ENCODE measurements at places on chromosomes 4 and X. TPM values are rescaled to one million over a fixed set of nuclear protein-coding genes. Genes with fewer than 3 reads are reported as not detected.
A peak's percentile ranks its signal among the peaks of the same experiment; 100 is the strongest.

GRCh38 chrX:150229481-150229880 lies 133.6 kb upstream of the MAMLD1 start:
- no peak for DNase-seq

The NIPAL1 gene
- total RNA-seq: 3.0 TPM

The VCX gene
- total RNA-seq: not detected

DNA sequence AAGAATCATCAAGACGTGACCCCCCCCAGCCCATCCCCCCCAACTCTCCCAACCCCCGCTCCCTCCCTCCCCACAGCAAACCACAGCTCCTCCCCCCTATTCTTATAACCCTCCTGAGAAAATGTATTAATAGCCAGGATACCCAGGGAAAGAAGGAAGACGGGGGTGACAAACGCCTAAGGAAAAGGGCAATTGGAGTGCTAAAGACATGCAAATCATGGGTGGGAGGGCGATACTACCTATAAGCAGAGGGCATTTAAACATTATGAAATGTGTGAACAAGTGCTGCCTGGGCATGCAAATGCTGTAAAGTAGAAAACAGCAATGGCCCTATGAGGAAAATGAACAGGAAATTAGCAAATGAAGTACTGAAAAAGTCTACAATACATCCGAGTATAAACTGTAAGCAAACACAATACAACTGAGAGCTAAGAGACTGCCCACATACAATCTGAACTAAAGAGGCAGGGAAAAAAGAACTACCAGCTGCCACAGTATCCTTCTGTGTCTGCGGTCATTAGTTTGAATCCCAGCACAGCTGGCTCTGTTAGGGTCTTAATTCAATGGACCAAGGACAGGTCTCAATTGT lies 2.4 kb downstream of the CXXC4 start:
- no peak for DNase-seq

The TEX13B gene
- not detected for total RNA-seq

The ZNF827 gene
- total RNA-seq: 4.1 TPM

DNA sequence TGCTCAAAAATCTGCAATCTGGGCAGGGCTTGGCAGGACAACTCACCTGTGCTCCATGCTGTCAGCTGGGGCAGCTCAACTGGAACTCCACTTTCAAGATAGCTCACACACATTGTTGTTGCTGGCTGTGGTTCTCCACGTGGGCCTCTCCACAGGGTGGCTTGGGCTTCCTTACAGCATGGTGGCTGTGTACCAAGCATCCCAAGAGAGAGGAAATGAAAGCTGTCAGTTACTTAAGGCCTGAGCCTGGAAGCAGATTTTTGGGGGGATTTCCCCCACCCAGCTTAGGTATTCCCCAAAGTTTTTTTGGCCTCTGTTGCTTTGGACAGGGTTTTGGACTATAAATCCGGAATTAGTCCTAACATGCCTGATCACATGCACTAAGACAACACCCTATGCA lies 81.0 kb downstream of the BCOR start:
- no peak for DNase-seq

- DNase-seq: peak; percentile 2
Measured at GRCh38 chr4:135371137-135371536, 1169.5 kb upstream of the PABPC4L start.

DNA sequence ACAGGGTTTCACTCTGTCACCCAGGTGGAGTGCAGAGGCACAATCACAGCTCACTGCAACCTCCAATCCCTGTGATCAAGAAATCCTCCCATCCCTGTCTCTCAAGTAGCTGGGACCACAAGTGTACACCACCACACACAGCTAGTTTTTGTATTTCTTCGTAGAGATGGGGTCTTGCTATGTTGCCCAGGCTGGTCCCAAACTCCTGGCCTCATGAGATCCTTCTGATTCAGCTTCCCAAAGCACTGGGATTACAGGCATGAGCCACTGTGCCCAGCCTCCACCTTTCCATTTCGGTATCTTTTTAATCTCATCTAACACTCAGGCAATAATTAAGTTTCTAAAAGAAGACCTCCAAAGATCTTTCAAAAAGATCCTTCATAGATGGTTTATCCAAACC lies 22.9 kb downstream of the ADGRA3 start:
- no peak for DNase-seq

DNA sequence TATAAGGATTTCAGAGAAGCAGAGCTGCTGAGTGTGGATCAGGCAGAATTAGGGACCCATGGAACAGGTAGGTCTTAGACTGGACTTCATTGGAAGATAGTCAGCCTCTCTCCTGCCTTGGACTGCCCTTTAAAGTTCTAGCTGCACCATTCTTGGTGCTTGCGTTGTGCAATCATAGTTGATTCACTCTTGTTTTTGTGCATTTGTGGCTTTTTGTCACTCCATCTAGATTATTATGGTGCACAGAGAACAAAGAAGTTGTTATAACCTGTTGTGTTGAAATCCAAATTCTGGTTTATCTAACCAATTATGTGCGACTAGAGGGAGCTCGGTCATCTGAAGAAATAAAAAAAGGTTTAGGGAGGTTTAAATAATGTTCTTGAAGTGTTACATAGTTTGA lies 59.3 kb downstream of the JADE1 start:
- DNase-seq: no peak

GRCh38 chr4:179530958-179531357 lies 2088.7 kb upstream of the AGA start:
- no peak for DNase-seq

DNA sequence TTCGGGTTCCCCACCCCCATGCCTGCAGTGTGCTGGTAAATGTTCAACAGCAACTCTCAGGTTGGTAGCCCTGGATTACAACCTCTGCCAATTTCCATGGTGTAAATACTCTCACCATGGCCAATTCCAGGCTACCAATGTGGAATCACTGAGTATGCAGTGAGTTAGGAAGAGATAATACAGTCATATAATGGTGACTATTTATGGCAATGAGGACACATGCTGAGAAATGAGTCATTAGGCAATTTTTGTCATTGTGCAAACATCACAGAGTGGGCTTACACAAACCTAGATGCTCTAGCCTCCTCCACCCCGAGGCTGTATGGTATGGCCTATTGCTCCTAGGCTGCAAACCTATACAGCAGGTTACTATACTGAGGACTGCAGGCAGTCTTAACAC lies 4.6 kb upstream of the CLDN24 start:
- DNase-seq: no peak

The TMPRSS11A gene
- total RNA-seq: not detected

Data from NCI-H460 (cell line).